ENCODE measurements at places on chromosomes 11 and 22.

- no peak for DNase-seq
Measured at GRCh38 chr11:76313271-76313670, 67.7 kb downstream of the THAP12 start.

DNA sequence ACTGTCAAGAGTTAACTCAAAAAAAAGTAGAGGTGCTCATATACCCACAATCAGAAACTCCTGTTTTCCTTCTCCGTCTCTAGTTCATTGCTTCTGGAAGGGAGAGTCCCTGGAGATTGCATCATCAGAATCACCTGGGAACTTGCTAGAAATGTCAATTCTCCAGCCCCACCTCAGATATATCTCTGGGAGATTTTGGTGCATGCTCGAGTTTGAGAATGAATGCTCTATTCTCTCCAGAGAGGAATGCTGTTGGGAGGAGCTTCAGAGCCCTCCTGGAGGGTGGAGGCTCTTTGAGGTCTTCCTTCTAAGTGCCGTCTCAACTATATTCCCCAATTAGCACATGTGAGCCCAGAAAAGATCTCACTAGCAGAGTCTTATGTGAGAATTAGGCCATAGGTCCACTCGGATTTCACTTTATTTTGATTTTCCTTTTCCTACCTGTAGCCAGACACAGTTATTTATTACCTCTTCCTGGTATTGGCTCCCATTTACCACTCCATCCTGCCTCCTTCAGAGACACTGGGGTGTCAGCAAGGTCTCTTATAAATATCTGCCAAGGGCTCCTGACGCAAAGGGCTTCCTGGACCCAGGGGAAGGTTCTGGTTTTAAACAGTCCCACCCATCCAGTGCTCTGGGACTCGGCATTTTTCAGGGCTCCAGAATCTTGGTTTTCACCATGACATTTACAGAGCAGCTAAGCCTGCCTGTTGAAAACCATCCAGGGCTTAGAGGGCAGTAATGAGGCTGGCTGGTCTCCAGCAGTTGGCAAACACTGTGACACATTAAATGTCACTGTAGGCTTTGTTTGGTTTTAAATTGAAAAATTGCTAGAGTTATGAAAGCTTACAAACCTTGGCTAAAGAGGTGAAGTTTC, 136.2 kb downstream of the CD44 start:
- DNase-seq: peak; percentile 49

DNA sequence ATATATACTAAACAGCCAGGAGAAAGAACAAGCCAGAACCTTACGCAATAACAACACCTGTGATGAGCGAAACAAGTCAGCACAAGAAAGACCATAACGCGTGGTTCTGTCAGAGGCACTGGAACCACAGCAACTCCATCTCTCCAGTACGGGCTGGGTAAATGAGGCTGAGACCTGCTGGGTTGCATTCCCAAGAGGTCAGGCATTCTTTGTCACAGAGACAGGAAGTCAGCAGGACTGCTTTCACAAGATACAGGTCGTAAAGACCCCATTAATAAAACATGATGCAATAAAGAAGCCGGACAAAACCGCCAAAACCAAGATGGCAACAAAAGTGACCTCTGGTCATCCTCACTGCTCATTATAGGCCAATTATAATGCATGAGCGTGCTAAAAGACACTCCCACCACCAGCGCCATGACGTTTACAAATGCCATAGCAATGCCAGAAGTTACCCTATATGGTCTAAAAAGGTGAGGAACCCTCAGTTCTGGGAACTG, 21.7 kb downstream of the TPST2 start:
- no peak for DNase-seq

GRCh38 chr22:16831257-16831656, 6.0 kb upstream of the XKR3 start:
- no peak for DNase-seq

GRCh38 chr11:11577932-11578911, 43.6 kb downstream of the GALNT18 start:
- DNase-seq: no peak

- DNase-seq: peak; percentile 44
Measured at GRCh38 chr11:9982796-9983579, 311.0 kb downstream of the SBF2 start.

DNA sequence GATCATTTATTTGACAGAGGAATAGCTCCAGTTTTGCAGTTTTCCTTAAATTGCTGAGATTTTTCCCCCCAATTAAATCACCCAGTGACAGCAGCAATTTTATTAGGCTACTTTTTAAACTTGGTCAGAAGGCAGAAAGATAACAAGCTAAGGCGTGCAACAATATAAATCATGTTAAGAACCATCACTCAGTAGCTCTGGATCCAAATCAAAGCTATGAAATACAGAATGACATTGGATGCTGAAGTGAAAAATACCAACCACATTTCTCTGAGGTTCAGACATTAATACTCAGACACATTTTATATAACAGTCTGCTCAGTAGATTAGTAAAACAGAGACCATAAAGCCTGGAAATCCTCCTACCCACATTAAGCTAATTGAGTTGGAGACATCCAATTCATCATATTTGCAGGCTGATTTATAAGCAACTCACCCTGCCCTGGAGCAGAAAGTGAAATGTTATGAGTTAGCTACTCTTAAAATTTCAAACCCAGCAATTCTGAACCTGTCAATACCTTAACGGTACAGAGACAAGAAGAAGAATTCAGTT, 1108.4 kb downstream of the DLG2 start:
- no peak for DNase-seq

- DNase-seq: no peak
Measured at GRCh38 chr11:24070435-24070834, 426.4 kb upstream of the LUZP2 start.

DNA sequence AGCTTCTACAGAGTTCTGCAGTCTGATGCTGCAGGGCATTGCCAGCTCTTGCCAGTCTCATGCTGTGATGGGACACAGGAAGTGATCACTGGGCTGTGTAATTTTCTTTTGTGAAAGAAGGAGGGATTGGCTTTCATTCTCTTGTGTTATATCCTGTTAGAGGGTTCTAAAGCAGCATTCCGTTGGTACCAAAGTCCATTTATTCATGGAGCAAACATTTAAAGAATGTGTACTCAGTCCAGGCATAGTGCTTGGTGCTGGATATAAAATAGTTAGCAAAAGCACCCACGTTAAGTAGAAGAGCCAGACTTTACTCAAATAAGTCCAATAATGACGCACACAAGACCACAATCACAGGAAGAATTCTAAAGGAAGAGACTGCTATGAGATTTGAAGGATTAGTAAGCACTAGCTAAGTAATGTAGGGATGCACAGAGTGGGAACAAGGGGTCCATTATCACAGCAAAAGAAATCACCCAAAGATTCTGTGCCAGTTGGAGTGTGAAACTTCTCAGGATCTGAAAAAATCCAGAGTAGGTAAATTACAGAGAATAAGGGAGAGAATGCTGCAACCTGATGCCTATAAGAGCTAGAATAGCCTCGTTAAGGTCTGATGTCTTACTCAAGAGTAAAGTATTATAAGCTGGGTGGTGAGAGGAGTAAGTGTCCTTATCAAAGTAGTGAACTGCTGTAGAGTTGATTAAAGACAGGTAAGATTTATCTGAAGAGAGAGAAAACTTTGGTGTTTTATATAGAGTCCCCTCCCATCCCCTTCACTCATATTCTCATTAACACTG, 728.3 kb downstream of the METTL15 start:
- peak; percentile 53 for DNase-seq

DNA sequence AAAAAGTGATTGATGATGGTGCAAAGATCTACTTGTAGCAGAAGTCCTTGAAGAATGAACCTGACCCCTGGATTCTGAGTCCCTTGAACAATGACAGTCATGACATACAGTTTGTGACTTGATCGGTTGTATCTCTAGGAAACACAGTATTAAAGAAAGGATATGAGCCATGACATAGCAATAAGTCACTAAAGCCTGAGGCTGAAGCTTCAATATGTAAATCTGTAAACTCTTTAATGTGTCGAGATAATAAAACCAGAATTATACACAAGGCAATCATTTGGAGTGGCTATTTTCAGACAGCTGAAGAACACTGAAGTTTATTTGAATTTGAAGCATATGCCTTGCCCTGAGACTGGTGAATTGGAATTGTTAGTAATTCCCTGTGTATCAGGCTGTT, 911.5 kb upstream of the RAG2 start:
- no peak for DNase-seq

- DNase-seq: no peak
Measured at GRCh38 chr11:122902951-122903350, 20.4 kb downstream of the JHY start.

DNA sequence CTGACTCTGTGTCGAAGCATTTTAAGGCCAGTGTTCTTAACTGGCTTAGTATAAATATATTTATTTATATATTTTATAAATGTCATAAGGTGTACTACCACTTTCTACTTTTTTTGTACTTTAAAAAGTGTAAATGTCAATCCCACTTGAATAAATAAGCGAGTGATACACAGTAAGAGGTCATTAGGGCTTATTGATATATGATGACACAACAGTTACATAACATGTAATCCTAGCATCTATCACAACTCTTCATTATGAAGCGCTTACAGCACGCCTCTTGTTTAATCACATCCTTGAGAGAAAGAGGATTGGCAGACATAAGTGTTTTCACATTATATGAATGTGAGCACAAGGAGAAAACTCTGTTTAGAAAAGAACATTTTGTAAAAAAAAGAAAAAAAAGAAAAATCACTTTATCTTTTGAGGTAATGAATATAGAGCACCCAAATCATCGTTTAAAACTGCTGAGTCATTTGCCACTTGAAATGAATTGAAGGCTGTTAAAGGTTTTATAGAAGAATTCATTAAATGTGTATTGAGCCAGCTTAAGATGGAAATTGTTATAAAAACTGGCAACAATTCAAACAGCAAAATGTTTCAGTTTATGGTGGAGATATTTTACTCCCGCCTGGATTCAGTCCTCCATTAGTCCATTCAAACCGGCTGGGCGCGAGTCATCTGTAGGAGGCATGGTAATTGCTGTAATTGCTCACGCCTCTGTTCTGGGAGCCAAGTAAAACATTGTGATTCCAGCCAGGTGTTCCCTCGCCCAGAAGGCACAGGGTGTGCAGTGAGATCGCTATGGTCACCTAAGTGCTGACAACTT, 627.3 kb upstream of the KIRREL3 start:
- peak; percentile 78 for DNase-seq

GRCh38 chr22:47963660-47964059, 1201.2 kb downstream of the TBC1D22A start:
- DNase-seq: no peak

DNA sequence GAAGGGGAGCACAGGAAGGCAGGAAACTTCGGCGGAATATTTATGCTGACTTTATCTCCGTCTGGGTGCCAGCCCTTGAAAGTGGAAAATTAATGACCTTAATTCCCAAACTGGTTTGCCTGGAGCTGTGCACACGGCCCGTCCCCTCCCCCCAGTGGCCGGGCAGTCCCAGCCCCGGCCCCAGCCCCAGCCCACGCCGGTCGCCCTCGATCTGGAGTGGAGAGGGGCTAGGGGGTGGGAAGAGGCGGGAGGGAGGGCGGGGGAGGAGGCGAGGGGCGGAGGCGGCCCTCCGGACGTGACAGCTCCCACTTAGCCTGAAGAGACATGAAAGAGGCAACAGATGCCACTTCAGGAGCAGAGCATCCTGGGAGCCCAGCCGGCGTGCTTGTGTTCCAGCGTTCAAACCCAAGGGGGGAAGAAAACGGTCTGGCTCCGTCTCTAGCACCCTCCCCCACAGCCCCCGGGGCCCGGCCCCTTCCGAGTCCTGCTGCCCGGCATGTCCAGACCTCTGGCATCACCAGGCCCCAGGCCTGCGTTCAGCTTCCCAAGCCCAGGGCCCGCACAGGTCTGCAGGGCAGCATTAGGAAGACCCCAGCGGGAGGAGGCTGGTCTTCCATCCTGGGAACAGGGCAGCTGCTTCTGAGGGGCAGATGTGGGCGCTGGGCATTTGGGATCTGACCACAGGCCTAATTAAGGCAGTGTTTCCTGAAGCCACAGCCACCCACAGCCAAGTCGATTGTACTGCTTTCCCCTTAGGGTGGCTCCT, 20.0 kb upstream of the LMO1 start:
- DNase-seq: peak; percentile 80

DNA sequence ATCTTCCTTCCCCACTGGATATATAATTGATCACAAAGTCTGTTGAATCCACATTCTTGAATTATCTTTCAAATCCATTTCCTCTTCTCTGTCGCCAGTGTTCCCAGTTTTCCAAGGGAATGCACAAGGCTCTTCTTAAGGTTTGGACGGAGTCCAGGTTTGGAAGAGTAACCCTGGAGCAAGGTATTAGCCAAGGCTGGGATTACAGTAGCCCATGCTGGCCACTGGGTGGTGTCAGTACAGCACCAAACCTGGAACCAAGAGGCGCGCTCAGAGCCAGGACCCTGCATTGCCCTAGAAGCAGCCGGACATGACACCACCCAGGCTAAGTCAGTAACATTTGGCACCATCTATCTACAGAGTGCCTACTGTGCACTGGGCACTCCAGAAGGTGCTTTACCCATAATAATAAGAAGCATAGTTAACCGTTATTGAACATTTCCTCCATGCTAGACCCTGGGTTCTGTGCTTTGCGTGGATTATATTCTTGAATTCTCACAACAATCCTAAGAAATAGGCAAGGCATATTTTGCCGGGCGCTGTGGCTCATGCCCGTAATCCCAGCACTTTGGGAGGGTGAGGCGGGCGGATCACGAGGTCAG, 48.0 kb upstream of the CLPB start:
- peak; percentile 93 for DNase-seq

DNA sequence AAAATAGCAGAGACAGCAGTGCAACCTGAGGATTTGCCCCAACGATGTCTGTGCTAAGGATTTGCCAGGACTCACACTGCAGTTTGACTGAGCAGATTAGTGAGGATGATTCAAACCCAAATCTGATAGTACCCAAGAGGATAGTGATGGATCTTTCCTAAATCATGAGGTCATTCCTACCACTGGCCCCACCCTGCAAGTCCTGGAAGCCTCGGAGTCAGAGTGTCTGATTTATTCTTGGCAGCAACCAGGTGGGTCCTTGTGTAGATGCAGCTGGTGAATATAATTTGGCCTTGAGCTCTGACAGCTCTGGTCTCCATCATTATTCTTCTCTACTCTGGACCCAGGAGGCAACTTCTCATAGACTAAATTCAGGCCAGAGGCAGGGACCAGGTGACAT, 179.3 kb upstream of the RAG2 start:
- no peak for DNase-seq

DNA sequence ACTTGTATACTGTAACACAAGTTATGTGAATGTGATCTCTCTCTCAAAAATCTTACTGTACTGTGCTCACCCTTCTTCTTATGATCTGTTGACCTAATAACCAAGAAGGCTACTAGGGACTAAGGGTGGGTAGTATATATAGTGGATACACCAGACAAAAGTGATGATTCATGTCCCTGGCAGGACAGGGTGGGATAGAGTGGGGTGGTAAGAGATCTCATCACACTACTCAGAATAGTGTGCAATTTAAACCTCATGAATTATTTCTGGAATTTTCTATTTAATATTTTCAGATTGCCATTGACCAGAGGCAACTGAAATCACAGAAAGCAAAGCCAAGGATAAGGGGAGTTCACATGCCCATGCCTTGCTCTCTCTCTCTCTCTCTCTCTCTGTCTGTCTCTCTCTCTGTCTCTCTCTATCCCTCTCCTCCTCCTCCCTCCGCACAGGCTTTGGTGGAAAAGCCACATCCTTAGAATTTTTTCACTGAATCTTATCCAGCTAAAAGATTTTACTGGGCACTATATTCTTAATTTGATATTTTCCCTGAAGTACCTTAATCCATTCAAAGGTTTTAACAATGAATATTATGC, 12.0 kb upstream of the STK33 start:
- DNase-seq: no peak

GRCh38 chr22:46948411-46949144, 186.1 kb downstream of the TBC1D22A start:
- DNase-seq: no peak
